ENCODE measurements at places on chromosomes 13 and 19.

DNA sequence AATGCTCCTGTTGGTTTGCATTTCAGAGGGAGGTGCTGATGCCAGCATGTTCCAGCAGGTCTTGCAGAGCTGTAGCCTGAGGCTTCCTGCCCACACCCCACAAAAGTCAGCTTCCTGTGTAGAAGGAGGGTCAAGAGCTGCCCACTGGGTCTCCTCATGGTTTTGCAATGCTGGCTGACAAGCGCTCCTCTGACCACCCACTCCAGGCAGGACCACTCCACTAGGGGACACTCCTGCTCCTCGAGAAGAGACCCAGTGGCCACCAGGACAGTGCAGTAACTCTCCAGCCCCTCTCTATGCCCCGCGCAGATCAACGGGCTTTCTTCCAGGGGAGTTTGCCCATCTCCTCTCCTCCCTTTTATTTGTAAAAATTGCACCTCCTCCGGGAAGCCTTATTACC lies 72.9 kb upstream of the UQCRFS1 start:
- no peak for DNase-seq

DNA sequence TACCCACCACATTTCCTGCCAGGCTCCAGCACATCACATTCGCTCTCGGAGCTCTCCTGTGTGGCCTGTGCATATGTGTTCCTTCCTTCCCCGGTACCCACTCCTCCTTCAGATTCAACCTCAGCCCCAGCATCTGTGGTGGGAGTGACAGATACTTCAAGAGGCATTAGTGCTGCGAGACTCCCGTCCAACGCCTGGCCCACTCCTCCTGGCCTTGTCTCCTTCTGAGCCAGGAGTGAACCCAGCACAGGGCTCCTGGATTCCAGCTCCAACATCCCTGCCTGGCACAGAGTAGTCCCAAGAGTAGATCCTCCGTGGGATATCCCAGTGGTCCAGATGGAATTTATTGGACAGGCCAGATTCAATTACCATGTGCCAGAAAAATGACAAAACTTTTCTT lies 55.9 kb downstream of the SACS start:
- no peak for DNase-seq

DNA sequence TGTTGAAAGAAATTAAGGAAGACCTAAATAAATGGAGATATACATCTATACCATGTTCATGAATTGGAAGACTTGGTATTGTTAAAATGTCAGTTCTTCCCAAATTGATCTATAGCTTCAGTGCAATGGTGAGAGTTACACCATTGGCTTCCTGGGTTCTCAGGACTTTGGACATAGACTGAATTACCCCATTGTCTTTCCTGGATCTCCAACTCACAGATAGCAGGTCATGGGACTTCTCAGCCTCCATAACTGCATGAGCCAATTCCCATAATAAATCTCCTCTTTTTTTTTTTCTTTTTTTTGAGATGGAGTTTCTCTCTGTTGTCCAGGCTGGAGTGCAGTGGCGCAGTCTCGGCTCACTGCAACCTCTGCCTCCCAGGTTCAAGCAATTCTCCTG lies 38.7 kb downstream of the CCNE1 start:
- no peak for DNase-seq

DNA sequence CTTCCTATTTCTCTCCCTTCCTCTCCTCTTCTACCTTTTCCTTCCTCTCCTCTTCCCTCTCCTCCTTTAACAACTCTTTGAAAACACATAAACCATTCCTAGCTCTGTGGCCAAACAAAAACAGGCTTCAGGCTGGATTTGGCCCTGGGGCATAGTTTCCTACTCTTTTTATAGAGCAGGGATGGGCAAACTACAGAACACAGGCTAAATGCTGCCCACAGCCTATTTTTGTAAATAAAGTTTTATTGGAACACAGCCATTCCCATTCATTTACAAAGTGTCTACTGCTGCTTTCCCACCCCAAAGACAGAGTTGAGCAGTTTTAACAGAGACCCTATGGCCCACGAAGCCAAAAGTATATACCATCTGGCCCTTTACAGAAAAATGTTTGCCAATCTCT lies 35.4 kb downstream of the LHFPL6 start:
- DNase-seq = no peak

DNA sequence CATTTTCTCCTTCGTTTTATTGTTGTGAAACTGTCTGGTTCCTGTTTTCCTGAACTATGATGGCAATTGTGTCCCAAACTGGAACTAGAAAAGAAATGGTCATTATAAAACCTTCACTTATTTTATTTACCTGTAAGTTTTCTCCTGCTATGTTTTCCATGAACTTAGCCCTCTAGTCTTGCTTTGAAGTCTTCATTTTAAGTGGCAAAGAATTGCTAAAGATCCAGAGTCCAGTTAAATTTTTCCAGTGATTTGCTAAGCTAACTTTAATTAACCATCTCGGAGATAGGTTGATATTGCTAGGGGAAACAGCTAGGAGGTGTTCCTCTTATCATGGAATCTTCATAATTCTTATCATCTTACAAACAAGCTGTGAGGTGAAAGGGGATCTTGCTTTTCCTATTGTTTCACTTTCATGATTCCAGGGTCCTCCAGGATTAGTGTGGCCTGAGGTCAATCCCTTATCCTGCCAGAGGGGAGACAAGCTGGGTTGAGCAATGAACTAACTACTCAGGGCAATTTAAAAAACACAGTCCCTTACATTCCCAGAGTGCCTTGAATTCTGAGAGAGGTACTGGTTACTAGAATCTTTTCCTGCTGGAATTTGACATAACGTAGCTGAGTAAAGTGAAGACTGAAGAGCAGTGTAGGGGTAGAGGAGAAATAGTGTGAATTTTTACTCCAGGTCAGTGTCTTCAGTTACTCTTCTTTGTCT lies 112.5 kb downstream of the ESD start:
- DNase-seq = no peak
